C1 segment of cervical spinal cord (tissue), 14 donors: ENCODE measurements at places on chromosomes 2 and 18.

GRCh38 chr18:44737623-44738022, 56.9 kb downstream of the SETBP1 start:
- DNase-seq = no peak

DNA sequence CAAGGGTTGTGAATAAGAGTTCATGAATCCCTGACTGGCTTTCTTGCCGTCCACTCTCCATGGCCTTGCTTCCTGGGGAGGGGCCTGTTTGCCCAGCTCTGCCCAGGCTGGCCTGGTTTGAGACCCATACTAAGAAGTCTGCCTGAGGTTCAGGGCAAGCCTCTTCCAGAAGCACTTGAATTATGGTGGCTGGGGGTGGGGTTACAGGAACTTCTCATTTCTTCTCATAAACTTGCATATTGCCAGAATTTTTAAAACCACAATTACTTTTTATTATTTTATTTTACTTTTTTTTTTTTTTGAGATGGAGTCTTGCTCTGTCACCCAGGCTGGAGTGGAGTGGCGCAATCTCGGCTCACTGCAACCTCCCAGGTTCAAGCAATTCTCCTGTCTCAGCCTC, 42.0 kb downstream of the GORASP2 start:
- no peak for DNase-seq

GRCh38 chr18:13804305-13804704, 19.6 kb upstream of the MC5R start:
- DNase-seq = no peak

DNA sequence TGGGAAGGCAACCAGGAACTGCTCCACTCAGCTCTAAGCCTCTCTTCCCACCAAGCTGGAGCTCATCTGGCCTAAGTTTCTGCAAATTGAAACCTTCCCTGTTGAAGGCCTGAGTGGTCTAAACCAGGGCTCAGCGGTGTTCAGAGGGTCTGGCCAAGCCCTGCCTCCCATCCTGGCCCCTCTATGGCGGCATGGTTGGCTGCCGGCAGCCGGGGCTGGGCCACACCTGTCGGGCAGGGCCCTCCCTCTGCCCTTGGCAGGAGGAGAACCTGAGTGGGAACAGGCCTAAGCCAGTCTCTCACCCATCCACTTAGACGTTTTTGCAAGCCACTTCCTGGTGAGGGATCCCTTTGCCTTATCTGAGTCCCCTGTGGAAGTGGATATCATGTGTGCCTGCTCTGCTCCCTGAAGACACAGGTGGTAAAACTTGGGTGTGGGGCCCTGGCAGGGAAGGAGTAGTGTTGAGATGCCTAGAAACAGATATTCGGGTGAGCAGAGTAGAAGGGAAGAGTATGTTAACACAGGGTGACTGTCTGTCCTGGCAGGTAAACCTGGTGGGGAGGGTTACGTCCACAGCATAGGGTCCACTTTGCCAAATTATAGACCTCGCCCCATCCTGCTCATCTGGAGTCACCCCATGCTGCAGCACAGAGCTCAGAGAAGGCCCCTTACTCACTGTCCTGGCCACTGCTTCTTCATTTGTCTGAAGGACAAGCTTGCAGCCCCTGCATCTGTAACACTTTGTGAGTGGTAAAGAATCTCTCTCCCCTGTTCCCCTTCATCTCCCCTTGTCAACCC, 63.0 kb upstream of the SIX2 start:
- DNase-seq = no peak

GRCh38 chr2:96687266-96687665, 44.7 kb downstream of the FER1L5 start:
- no peak for DNase-seq

GRCh38 chr18:79819064-79819967, 21.6 kb downstream of the KCNG2 start:
- DNase-seq = no peak

DNA sequence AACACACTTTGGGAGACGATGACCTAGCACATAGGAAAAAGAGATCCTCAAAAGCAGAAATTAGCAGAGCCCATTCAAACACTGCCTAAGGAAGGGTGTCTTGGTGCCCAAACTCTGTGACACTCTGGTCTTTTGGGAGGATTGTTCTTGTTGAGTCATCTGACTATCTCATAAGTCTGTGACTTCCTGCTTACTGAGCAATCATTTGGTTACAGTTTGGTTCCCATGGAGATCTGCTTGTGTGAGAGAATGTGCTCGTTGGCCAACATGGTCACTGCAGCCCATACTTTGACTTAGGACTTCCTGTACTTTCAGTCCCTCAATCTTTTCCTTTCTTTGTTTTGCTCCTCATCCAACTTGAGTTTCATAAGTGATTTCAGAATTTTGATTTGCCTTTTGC, 602.9 kb downstream of the NYAP2 start:
- no peak for DNase-seq

DNA sequence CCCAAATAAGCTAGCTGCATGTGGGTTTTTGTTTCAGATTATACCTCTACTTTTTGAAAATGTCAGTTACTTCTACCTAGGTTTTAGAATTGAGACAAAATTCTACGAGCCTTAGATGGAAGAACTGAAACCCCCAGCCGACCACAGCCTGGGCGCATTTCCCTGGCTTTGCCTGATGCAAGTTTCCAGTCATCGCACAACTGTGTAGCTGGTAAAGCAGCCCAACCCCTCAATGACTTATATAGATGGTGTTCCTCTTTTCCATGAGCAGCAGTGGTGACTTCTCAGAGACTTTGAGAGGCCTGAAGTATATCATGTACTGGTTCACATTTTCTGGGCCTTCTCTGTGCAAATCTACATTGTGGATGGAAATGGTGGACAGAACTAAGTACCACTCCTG, 515.4 kb upstream of the RAB6C start:
- no peak for DNase-seq

GRCh38 chr18:79987566-79987965, 797 bp downstream of the TXNL4A start:
- no peak for DNase-seq
